ENCODE measurements at places on chromosomes 16 and 17.

- DNase-seq, result no peak
Observed at GRCh38 chr17:57574040-57574513, 171.0 kb downstream of the CCDC182 start.

DNA sequence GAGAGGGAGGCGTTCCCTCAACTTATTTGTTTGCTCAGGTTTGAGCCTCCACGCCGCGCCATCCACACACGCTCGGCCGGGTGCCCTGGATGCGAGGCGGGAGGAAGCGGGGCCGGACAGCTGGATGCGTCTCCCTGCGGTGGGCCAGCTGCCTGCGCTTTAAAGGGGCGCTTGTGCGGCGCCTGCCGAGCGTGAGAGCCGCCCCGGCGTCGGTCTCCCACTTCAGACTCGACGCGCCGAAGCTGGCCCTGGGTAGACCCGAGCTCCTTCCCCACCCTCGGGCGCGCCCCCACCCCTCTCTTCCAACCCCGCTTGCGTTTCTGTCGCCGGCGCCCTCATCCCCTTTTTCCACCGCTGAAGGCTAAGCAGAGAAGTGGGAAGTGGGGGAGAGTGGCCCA is 527 bp upstream of the CHAD start:
- DNase-seq, result no peak

DNA sequence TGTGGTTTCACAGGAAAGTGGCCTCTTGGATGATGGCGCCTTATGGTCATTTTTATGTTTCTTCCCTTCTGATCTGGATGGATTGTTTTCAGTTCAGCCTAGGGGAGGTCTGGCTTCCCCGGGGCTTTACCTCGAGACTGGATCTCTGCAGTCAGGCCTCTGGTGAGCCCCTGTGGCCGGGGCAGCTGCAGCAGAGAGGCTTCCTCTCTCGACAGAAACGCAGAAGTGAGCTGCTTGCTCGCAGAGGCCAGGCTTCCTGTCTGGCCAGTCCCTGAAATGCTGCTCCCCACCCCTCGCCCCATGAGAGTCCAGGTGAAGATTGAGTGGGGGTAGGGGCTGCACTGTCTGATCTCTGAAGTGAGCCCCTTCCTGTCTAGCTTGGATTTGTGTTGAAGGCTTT is 44.0 kb downstream of the PLCG2 start:
- no peak for DNase-seq

GRCh38 chr16:50677351-50677750 is 3.8 kb downstream of the SNX20 start:
- no peak for DNase-seq

DNA sequence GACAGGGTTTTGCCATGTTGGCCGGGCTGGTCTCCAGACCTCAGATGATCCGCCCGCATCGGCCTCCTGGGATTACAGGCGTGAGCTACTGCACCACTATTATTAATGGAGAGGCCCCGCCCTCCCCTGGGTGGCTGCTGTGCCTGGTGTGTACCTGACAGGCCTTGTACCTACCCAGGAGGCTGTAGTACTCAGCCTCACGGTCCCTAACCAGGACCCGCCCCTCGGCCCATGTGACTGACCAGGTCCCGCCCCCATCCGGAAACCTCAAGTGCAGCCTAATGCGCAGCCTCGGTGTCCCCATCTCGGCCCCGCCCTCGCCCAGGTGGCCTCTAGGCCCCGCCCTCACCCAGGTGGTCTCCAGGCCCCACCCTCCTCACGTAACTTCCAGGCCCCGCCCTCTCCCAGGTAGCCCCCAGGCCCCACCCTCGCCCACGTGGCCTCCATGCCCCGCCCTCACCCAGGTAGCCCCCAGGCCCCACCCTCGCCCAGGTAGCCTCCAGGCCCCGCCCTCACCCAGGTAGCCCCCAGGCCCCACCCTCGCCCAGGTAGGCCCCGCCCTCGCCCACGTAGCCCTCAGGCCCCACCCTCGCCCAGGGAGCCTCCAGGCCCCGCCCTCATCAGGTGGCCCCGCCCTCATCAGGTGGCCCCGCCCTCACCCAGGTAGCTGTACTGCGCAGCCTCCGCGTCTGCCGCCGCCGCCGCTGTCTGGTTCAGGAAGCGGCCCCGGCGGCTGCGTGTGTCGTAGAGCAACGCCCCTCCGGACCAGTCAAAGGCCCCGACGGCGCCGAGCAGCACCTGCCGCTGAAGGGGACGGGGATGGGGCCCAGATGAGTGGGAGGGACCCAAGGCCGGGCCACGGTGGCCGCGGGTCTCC is 31.0 kb downstream of the HASPIN start:
- DNase-seq, result peak; percentile 54

- no peak for DNase-seq
Observed at GRCh38 chr16:19108409-19109287, 5.1 kb upstream of the ITPRIPL2 start.
